CD4-positive, alpha-beta T cell treated with Interleukin-2 at 100 ng/mL for 4 hours (primary cell): ENCODE measurements at places on chromosomes 11 and 22.

- no peak for DNase-seq
These were observed 32.9 kb downstream of the RBFOX2 start for GRCh38 chr22:35995772-35996171.

DNA sequence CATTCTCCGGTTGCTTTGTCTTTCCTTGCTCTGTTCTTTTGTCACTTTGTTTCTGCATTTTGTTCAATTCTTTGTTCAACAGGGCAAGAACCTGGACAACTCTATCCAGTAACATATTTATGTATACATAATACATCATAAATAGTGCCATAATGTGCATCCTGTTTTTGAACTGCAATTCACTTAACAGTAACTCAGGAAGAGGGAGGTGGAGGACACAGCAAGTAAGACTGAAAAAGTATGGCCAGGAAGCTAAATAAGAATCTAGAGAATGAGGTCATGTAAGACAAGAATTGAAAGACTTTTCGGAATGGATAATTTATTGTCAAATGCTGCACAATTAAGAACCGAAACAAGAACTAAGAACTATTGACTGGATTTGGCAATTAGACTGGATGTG is 29.2 kb upstream of the CHORDC1 start:
- DNase-seq, result no peak

- DNase-seq, result no peak
These were observed 6.8 kb upstream of the P2RY6 start for GRCh38 chr11:73265278-73265810.

DNA sequence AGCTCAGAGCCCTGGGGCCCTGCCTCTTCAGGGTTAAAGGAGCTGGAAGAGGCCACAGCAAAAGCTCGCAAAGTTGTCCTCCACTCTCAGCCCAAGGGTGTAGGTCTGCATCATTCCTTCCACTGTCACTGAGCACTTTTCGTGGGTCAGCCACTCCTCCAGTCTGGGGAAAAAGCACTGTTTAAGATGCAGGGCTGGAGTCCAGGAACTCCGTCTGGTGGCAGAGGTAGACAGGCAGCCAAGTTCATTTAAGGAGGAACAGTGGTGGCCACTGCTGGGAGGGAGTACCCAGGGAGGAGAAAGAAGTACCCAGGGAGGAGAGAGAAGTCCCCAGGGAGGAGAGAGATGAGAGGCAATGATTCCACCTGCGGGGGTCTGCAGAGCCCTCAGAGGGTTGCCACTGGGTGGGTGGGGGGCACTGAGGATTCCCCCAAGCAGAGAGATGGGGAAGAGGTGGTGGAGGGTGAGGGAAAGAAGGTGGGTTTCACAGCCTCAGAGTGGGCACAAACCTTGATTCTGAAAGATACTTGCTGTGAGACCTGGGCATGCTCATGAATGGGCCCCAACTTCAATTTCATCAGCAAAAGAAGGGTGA is 70.0 kb upstream of the B3GAT1 start:
- no peak for DNase-seq

- DNase-seq, result no peak
These were observed 128.9 kb downstream of the DBX1 start for GRCh38 chr11:20031155-20032001.

GRCh38 chr22:27482402-27482801 is 319.2 kb downstream of the MN1 start:
- DNase-seq, result no peak

- no peak for DNase-seq
These were observed 48.5 kb downstream of the FAM168A start for GRCh38 chr11:73549376-73549775.

GRCh38 chr22:47914481-47915097 is 1152.1 kb downstream of the TBC1D22A start:
- DNase-seq, result no peak

DNA sequence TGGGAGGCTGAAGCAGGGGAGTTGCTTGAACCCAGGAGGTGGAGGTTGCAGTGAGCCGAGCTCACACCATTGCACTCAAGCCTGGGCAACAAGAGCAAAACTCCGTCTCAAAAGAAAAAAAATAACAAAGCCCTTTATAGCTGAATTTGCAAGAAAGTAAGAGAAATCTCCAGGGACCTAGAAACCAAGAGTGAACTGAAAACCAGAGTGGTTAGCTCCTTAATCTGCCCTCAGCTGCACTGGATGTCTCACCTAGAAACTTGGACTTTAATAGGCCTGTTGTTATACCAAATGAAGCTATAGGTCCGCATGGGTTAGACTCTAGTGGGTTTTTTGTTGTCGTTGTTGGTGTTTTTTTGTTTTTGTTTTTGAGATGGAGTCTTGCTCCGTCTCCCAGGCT is 4.1 kb downstream of the NEU3 start:
- DNase-seq, result no peak

- DNase-seq, result no peak
These were observed 13.7 kb downstream of the TENM4 start for GRCh38 chr11:79427126-79427525.

DNA sequence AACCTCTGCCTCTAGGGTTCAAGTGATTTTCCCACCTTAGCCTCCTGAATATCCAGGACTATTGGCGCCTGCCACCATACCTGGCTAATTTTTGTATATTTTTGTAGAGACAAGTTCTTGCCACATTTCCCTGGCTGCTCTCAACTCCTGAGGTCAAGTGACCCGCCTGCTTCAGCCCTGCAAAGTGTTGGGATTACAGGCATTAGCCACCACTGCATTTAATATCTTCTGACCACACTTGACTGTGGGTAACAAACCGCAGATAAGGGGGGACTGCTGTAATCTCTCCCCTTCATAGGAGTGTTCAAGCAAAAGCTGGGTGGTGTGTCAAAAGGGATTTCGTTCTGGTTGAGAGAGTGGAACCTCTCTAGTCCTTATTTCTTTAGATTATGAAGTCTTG is 53.4 kb downstream of the GRAMD1B start:
- DNase-seq, result no peak

DNA sequence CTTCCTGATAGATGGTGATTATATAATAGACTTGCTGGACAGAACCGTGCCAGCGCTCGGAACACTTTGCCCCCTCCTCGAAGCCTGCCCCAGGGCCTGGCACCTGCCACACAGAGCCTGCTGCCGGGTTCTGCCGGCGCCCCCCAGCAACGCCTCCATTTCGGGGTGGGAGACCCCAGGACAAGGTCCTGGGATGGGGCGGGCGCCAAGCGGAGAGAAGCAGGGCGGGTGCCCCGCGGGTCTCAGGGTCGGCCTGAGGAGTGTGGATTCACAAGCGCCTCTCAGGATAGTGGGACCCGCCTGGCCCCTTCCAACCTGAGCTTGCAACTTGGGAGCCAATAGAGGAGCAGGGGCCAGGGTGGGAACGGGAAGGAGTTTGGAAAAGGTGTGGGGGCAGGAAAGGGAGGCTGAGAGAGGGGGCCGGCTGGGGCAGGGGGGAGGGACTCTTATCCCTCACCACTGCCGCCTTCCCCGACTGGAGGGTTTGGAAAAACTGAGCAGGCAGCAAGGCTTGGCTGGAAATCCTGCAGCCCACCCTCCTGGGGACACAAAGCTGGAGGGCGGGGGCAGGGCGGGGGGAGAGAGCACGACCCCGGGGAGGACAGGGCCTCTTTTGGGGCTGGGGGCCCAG is 3.3 kb upstream of the BCL9L start:
- no peak for DNase-seq

DNA sequence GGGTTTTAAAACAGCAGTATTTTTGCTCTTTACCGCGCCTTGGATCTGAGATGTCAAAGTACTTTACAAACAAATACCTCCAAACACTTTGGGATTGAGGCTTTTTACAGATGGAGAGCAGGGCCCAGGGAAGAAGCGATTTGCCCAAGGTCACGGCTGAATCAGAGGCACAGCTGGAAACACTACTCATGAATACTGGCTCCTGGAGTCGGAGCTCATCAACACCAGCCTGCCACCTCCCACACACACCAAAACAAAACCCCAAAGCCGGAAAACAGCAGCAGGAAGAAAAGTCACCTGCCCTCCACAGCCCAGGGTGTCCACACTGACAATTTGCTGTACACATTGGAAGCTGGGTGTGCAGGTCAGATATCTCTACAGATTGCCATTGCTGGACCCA is 339.4 kb downstream of the CADM1 start:
- no peak for DNase-seq

DNA sequence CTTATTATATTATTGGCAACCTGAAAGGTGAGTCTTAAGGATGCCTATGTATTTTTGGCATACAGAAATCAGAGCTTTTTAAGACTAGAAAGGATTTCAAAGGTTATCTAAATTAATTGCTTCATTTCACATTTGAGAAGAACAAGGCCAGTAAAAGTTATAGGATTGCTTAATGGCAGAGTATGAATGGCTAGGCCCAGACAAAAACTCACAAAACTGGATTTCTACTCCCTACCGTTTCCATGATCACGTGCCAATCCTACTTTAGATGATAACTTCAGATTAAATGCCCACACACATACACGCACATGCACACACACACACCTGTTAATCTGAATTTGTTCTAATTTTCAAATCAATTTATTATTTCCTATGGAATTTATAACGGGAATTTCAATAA is 1.8 kb upstream of the PDE3B start:
- DNase-seq, result no peak

DNA sequence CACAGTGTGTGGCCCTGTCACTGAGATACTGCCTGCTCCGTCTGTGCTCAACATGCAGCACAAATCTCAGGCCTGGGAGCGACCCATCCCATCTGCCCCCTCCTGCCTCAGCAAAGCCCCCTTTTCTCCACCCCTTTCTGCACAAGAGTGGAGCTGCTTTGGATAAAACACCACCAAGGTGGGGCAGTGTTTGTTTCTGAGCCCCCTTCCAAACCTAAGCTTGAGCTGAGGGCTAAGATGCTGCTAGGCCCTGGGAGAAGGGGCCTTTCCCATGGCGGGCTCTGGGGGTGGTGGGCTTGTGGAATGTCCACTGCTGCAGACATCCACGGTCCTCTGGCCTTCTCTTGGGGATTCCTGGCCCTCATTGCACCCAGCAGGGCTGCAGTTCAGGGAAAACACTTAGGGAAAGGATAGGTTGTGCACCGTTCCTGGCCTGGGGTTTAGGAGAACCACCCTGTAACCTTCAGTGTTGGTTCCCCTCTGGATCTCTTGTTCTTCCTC is 594.1 kb downstream of the TBC1D22A start:
- DNase-seq, result no peak

DNA sequence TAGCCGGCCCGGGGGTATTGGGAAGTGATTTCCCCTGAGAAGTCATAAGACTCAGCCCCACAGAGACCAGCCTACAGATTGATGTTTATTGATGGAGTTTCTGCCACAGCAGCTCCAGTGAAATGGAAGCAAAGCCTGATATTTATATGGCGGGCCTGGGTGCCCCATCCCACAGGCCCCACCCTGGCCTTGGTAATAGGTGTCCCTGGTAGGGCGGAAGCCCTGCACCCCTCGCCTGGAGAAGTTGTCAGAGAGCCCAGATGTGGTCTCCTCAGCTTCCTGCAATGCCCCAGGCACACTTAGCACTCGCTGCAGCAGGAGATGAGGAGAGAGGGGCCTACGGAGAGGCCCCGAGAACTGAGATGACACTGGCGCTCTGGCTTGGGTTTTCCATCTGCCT is 107.4 kb downstream of the MORC2 start:
- DNase-seq, result no peak

DNA sequence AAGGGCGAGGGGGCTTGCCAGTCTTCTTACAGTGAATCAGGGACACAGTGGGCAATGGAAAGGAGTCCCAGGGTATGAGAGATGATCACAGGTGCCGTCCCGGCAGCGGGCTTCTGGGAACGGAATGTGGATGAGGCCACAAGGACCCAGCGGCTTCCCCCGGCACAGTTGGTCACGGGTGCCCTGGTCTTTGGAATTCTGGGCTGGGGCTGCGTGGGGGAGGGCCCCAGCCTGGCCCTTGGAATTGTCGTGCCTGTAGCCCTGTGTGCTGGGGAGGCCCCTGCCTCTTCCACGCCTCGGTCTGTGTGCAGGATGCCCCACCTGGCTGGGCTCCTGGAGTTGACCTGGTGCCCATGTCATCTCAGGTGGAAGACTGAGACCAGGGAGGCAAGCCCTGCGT is 76.6 kb downstream of the FBLN1 start:
- no peak for DNase-seq

GRCh38 chr22:37752189-37753087 is 55.3 kb upstream of the GCAT start:
- no peak for DNase-seq

- DNase-seq, result no peak
These were observed 4.3 kb upstream of the HYOU1 start for GRCh38 chr11:119061256-119061655.

GRCh38 chr11:101288392-101288791 is 158.8 kb upstream of the PGR start:
- DNase-seq, result no peak

DNA sequence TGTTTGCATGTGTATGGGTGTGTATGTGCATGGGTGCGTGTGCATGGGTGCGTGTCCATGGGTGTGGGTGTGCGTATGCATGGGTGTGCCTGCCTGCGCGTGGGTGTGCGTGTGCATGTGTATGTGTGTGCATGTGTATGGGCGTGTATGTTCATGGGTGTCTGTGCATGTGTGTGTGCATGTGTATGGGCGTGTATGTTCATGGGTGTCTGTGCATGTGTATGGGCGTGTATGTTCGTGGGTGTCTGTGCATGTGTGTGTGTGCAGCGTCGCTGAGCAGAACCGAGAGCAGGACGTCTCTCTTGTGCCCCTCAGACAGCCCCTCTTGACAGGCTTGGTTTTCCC is 13.9 kb downstream of the IL17REL start:
- no peak for DNase-seq

DNA sequence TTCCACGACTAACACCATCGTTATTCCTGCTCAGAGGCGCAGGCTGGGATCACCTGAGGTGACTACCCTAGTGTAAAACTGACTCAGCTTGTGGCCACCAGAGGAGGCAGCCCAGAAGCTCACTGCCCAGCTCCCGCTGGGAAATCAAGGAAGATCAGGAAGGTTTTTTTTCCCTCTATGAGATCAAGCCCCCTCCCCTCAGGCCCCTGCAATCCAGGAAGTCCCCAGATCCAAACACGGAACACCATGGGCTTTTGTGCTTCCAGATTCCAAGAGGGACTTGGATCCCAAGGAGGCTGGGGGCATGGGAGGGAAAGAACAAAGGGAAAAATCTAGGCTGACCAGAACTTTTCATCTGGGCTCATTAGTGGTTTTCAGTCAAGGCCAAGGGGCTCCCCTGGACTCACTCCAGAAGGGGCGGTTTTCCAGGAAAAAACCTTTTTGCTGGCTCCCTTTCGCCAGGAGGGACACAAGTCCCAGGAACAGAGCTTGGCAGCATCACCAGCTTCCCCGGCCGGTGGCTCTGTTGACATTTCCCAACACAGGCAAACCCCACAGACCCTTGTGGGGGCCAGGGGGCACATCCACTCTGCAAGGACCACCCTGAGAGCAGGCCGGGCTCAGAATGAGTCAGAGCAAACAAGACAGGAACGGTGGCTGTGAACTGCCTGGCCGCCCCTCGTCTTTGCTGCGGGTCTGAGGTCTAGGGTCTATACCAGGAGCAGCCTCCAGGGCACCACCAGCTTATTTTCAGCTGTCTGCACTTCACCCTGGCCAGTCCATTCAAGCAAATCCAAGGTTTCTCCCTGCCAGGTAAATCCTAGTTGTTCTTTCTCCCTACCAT is 36.8 kb downstream of the MYH9 start:
- DNase-seq, result no peak

DNA sequence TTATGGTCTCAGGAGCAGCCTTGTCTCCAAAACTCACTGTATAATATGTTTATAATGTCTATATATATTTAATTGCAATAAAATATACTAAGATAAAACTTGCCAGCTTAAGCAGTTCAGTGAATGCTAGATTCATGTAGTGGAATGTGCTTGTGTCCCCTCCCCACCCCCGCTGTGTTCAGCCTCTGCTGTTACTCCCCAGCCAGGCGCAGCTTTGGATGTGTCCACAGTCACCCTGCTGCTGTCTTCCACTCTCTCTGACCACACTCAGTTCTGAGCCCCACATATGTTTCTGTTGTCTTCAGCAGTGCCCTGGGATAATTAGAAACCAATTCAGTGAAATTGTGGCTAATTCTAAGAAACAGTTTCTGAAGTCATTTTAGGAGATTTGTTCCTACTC is 52.2 kb downstream of the PPFIA1 start:
- DNase-seq, result no peak
